ENCODE measurements at places on chromosomes 7 and 10.

- no peak for DNase-seq
Observed at GRCh38 chr7:70763961-70764691, 367.8 kb upstream of the GALNT17 start.

GRCh38 chr10:99533496-99534449, 1.0 kb downstream of the NKX2-3 start:
- DNase-seq = peak; percentile 55

- DNase-seq = peak; percentile 93
Observed at GRCh38 chr10:122565766-122566206, 5.2 kb downstream of the DMBT1 start.

DNA sequence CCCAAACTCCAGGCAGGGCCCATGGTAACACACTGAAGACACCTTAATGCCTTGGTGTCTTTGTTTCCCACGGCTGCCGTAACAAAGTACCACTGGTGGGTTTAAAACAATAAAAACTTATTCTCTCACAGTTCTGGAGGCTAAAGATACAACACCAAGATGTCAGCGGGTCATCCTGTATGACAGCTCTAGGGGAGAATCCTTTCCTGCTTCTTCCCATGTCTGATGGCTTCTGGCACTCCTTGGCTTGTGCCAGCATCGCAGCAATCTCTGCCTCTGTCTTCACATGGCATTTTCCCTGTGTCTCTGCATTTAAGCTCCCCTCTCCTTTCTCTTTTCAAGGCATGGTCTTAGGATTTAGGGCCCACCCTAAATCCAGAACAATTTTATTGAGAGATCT, 33.1 kb downstream of the PRSS2 start:
- no peak for DNase-seq

DNA sequence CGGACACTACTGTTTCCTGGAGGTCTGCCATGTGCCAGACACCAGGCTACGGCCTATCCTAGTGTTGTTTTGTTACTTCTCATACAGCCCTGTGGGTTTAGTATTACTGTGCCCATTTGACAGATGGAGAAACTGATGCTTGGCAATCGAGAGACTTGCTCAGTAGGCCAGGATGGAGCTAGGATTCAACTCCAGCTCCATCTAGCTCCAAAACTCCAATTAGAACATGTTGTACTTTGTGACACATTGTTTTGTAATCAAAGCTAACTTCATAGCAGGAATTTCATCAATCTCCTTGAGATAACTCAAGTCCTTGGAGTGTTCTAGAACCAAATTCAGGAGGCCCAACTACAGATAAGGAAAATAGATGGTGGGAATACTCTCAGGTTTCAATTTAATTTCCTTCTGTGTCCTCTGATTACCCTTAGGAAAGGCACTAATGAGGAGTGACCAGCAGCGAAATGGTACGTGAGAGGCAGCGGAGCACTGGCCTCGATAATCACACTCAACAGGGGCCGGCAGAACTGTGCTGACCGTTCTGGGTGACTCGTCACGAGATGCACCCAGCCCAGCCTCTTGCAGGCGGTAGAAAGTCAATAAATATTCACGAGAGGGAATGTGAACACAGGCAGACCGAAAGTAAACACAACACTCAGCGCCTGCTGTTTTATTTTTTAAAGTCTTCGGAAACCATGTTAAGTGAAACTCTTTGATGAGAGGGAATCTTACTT, 269.6 kb upstream of the NEBL start:
- no peak for DNase-seq

GRCh38 chr10:126857178-126857806, 47.9 kb upstream of the DOCK1 start:
- DNase-seq = no peak

DNA sequence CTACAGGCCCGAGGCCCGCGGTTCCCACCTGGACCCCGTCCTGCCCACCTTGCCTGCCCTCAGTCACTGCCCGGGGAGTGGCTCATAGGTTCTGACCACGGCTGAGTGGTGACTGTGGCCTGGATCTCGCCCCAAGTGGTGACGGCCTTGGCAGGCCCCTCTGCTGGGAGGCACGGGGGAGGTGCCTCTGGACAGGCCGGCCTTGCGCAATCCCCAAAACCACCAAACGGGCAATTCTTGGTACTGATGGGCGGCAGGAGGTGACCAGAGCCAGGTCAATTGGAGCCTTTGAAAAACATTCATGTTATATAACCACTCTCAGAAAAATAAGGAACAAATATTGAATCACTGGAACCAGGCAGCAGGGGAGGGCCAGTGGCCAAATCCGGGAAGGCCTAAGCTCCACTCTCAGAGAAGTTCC, 83.4 kb downstream of the PRKAG2 start:
- no peak for DNase-seq

DNA sequence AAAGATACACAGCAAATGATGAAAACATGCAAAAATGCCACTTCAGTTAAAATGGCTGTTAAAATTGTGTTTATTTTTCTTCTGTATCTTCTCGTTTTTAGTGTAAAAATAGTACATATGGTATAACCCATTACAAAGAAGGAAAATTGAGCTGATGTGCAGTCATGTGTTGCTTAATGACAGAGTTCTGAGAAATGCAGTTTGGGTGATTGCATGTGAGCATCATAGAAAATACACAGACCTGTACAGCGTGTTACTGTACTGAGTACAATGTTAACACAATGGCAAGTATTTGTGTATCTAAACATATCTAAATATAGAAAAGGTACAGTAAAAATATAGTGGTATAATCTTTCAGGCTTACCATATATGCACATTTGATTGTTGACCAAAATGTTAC, 7.3 kb downstream of the DMTF1 start:
- DNase-seq = no peak

DNA sequence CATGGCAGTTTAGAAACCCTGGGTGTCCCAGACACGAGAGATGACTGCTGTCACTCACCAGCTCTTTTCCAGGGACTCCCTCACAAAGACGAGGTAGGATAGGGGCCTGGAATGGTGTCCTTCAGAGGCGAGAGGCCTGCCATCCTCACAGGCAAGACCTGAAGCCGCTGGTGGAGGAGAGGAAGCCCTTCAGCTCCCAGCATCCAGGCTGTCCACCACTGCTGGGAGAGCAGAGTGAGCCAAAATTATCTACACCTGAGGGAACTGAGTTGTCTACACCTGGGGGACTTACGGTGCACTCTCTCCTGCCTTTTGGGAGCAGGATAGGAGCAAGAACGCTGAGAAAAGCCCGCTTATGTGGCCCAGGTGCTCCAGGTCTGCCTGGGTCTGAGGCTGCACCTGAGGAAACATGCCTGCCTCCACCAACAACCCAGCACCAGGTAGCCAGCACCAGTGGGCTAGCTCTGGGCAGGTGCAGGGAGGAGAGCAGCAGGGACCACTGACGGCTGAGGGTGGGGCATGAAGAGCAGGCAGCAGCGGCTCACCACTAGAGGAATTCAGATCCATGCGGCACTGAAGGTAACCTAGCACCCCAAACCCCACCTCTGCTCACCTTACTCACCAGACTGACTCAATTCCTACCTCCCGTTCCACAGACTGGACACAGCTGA, 357.2 kb downstream of the SH2D4B start:
- peak; percentile 75 for DNase-seq

DNA sequence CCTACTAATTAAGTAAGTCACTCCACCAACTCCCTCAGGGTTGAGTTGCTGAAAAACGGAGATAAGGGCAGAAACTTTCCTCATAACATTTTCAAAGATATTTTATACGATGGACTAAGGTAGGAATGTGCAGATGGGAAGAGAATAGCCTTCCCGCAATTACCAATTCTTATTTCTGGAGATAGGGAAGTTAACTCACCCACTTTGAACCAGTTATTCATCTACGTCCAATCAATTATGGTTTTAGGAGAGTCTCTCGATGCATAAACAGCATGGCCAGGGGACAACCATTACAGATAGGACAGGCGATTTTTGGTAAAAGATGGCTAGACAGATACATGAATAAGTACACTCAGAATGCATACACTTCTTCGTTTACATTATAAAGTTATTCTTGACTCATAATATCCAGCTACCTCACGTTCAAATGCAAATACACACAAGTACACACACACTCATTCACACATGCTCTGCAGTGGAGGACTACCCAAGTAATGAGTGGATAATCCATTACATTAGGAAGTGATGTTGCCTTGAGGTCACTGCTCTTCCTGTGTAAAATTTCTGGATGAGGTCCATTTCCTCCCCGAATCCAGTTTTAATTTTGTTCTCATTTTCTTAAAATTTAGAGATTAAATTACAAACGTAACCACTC, 25.2 kb upstream of the IMMP2L start:
- DNase-seq = no peak

DNA sequence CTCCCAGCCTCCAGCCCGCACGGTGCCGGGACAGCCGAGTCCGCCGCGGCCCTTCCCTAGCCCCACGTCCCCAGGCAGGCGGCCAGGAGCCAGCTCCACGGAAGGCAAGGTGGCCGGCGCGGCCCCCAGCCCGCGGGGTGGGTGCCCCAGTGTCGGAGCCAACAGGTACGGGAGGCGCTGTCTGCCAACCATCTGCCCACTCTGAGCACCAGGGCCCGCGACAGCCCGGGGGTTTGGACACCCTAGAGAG, 75.8 kb downstream of the CALN1 start:
- DNase-seq = no peak

DNA sequence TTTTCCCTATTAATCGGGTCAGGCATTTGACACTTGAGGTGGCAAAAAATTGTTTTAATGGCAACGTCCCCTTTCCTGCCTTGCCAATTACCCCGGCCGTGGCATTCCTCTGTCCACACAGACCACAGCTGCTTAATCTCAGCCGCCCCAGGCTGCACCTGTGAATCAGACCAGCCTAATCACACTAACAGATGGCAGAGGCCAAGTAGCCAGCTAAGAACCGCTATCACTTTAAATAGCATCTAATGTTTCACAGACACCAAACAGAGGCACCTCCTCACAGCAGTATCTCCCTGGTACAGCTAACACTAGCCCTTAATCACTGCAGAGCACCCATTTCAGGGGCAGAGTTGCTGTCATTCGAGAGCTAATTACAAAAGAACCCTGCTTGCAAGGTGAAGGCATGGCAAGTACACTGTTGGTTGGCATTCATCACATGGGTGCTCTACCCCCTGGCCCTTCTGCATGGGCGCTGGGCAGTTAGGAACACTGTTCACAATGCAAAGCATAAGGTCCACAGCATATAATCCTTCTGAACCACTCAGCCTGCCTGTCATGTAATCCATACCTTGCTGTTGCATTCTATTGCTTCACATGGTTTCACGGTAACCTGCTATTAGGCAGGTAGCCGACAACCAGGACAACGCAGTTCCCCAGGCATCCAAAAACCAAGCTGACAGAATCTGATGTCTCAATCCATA, 38.8 kb downstream of the FGFR2 start:
- DNase-seq = no peak

DNA sequence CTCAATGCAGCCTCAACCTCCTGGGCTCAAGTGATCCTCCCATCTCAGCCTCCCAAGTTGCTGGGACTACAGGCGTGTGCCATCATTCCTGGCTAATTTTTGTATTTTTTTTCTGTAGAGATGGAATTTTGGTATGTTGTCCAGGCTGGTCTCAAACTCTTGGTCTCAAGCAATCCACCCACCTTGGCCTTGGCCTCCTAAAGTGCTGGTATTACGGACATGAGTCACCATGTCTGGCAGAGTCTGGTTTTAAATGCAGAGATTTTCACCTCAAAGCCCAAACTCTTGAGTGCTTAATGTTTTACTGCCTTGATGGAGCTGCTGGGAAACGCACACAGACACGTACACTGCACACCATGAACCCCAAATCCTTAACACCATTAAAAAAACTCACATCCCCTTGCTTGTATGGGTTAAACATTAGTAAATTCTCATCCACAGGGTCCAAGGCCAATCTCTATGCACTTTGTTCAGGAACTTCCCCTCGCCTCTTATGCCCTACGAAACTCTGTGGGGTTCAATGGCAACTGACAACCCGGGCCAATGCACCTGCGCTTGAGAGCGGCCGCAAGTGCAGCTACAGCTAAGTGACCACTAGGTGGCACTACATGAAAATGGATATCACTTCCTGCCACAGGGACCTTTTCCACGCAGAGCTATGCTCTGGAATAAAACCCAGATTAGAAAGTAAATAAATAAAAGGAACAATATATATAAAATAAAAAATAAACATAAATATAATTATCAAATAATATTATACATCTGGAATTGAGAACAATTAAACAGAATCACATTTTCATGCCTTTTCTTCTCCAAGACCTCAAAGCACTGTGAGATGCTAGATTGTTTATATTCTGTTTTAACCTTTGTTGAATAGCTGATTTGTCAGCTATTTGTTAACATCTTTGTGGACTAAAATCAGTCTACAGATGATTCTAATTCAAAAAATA, 66.9 kb upstream of the AFAP1L2 start:
- peak; percentile 84 for DNase-seq

DNA sequence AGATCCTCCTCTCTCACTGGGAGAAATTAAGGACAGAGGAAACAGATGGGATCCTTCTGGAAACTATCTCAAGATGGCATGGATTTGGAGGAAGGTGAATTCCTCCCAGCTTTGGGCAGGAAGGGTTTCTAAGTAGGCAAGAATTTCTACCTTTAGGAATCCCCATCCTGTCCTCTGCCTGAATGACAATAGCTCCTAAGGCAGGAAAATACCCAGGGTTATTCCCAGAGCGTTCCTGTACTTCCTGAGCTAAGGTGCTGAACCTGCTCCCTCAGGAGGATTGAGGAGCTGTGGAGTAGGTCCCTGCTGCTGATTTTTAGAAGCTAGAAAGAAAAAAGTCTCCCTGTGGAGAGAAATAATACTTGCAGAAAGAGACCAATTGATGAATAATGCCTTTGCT, 568 bp downstream of the MGAM2 start:
- DNase-seq = peak; percentile 62

GRCh38 chr10:29343607-29344038, 54.8 kb downstream of the LYZL1 start:
- DNase-seq = no peak

GRCh38 chr10:6108631-6109443, 20.0 kb downstream of the RBM17 start:
- DNase-seq = peak; percentile 91

GRCh38 chr7:69796416-69796815, 198.1 kb downstream of the AUTS2 start:
- no peak for DNase-seq

DNA sequence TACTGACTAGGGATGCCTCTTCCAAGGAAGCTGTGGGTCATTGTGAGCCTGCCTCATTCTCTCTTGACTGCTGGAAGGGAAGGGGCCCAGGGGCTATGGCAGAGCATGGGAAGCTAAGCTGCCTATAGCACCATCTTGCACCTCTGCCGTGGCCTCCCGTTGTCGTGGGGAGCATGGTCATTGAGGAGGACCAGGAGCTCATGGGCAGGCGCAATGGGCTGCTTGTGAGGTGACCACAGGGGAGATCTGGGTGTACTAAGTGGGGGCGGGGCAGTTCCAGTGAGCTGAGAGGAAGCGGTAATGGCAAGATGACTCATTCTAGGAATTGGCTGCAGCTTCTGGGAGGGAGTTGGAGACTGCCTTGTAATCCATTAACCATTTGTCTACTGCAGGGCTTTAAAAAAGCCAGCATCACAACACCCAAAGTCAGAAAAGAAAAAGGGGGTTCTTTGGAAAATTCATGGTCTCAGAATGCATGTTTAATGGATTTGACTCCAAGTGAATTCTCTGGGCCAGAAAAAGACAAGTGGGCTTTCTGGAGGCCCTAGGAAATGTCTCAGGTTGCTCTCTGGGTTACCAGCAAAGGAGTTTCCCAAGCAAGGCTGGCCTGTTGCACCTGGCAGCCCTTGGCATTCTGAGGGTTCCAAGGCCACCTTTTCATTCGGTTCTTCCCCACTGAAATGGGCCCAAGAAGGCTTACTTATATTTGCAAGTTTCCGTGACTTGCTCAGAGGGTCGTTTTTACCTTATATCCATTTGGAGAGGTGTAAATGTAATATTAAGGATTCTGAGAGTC, 3.6 kb downstream of the DUSP5 start:
- peak; percentile 94 for DNase-seq

GRCh38 chr10:21261842-21262294, 263.6 kb downstream of the SKIDA1 start:
- no peak for DNase-seq

GRCh38 chr7:30797176-30798040, 26.2 kb downstream of the MINDY4 start:
- no peak for DNase-seq

All from endodermal cell (in vitro differentiated cells).